ENCODE measurements at places on chromosomes 16 and 17.

DNA sequence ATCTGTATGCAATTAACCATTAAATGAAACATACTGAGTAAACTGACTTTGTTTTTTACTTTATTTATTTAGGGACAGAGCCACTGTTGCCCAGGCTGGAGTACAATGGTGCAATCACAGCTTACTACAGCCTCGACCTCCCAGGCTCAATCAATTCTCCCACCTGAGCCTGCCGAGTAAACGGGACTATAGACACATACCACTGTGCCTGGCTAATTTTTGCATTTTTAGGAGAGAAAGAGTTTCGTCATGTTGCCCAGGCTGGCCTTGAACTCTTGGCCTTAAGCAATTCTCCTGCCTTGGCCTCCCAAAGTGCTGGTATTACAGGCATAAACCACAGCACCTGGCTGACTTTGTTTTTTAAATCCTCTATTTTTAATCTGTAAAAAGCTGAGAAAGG is 42.6 kb downstream of the ANKFY1 start:
- no peak for DNase-seq

DNA sequence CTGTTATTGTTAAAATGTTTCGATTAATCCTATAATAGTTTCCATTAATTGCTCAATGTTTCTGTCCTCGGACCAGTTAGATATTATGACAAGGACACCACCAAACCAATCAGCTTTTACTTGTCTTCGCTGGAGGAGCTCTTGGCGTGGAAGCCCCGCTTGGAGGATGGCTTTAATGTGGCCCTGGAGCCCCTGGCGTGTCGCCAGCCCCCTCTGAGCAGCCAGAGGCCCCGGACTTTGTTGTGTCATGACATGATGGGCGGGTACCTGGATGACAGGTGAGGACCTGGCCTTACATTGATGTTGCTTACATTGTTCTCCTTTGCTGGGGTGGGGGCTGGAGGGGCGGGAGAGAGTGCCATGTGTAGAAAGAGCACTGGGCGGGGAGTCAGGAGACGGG is 3.0 kb downstream of the ENGASE start:
- no peak for DNase-seq

DNA sequence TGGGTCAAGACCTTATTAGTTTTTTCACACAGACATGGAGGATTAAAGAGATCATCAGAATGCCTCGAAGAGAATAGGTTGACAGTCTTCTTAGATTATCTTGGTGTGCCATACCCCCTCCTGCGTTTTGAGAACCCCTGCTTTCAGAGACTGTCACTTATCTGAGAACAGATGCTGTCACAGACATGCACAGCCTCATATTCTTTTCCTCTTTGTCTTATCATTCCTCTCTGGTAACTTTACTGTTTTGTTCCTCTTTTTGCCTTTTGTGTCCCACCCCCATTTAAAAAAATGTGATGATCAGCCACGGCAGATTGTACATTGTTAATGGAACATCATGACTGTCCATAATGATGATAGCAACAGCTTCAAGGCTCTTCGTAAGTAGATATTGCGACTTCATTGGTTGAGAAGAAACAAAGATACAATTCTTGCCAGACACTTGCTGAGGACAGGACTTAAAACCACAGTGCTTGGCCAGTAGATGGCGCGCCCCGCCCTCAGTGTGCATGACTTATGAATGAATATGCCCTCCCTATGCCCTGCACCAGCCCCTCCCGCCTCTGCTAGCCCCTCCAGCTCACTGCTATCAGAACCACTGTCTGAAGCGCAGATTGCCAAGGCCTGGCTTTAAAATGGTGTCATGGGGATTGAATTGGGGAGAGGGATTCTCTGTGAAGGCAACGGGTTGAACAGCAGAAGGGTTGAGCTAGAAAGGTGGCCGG is 2.6 kb upstream of the PITPNC1 start:
- peak; percentile 86 for DNase-seq

GRCh38 chr16:9124908-9125584 is 33.6 kb downstream of the HAPSTR1 start:
- no peak for DNase-seq

DNA sequence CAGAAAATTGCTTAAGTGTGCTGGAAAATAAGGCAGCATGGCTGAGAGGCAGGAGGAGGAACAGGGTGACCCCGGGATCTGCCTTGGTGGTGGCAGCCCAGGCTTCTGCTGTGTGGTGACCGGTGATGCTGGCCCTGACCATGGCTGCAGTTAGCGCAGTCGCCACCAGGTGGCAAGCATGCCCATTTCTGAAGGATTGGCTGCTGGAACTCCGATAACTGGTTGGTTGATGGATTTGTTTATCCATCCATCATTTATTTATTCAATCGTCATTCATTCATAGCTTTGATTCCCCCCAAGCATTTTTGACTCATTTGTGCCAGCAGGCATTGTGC is 29.1 kb upstream of the ITGA3 start:
- peak; percentile 88 for DNase-seq

DNA sequence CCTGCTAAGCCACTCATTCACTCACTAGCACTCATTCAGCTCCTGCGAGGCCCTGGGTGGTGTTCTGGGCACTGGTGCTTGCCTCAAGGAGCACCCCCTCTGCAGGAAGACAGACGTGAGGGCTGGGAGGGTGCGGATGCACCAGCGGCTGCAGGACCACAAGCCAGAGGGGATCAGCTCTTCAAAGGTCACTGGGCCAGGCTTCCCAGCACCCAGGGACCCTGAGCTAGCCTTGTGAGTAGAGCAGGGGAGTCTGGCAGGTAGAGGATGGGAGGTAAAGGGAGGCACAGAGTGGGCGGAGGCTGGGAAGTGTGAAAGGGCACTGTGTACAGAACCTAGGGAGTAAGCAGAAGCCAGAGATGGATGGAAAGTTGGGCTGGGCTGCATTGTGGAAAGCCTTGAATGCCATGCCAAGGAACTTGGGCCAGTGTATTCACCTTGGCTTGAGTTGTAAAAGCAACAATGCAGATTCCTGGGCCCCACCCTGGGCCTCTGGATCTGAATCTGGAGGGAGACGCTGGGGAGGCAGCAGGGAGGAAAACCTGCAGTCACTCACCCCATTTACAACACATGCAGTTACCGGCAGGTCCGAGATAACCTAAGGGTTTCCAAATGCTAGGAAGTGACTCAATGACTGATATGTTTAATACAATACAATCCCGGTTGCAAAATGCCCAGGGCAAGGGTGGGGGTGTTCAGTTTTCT is 1.7 kb downstream of the IL4R start:
- no peak for DNase-seq

DNA sequence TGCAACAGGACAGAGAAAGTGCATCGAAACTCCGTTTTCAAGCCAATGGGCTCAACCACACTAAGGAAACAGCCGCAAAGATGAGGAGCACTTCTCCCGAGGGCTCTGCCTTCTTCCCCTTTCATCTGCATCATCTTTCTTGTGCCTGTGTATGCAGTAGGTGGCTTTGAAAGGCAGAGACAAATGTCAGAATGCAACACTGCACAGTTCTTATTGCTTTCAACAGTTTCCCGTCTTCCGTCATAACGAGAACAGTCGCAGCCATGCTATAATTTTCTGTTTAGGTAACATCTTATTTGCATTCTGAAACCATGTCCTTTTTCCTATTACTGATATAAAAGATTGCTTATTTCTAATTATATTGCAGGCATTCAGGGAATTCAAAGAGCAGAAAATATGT is 205.2 kb downstream of the SLC39A11 start:
- no peak for DNase-seq

DNA sequence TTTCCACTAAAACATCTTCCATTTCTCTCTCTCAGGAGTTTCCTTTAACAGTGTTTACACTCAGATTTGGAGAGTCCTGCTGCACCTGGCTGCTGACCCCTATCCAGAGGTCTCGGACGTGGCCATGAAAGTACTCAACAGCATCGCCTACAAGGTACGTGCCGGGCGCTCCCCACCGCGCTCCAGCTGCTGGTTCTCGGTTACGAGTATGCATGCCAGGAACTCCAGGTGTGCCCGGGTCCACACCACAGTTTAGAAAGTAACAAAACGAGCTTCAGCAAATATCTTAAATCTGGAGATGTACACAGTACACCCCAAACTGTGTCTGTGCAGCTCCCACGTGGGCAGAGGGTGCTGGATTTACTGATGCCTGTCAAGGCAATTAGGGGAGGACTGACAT is 82.9 kb upstream of the CHMP6 start:
- DNase-seq = no peak

- no peak for DNase-seq
Measured at GRCh38 chr17:16439303-16439791, 24.0 kb downstream of the TRPV2 start.

GRCh38 chr17:63798572-63799106 is 24.7 kb downstream of the DDX42 start:
- no peak for DNase-seq

GRCh38 chr17:68446626-68447041 is 10.7 kb downstream of the WIPI1 start:
- no peak for DNase-seq

- DNase-seq = no peak
Measured at GRCh38 chr17:39629898-39630297, 3.1 kb downstream of the PPP1R1B start.

DNA sequence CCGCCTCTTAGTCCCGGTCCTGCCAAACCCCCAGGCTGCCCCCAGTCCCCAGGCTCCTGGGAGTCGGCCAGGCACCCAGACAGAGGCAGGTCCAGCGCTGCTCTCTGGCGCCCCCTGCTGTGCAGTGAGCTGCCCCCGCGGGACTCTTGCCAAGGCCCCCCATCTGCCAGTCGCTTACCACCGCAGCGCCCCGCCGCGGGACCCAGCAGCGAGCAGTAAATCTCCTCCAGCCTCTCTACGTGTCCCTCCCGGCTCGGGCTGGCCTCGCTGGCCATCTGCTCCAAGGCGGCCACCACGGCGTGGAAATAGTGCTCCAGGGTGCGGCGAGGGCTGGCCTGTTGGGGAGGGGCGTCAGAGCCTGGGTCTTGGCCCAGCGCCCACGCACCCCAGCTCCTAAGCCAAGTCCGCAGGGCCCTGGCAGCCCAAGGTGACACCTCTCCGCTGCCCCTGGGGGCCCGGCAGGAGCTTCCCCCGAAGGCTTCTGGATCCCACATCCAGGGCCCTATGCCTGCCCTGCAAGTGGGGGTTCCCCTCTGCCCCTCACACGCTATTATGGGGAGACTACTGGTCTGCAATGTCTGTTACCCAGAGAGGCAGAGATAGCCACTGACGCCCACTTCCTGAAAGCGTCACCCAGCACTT is 33.7 kb upstream of the MFSD6L start:
- DNase-seq = peak; percentile 72

- DNase-seq = no peak
Measured at GRCh38 chr17:80010283-80010858, 25.3 kb downstream of the TBC1D16 start.

DNA sequence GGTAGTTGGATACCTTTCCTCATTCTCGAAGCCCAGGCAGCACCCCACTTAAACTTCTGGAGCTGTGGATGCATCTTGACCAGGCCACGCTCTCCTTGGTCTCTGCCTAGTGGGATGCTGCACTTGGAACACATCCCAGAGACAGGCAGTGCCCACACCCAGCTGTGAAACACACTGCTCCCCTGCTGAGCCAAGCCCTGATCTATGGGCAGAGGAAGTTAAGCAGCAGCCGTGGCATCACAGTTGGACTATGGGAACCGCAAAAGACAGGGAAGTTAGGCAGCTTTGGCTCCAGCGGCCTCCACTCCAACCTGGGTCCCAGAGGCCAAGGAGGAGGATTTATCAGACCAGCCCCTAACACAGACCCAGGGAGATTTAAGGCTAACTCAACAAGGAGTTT is 284.8 kb upstream of the CCL2 start:
- DNase-seq = no peak

GRCh38 chr17:41734949-41735313 is 488 bp upstream of the HAP1 start:
- DNase-seq = no peak

- DNase-seq = no peak
Measured at GRCh38 chr16:27287887-27288286, 19.3 kb upstream of the NSMCE1 start.

- DNase-seq = peak; percentile 72
Measured at GRCh38 chr17:50037321-50038107, 18.4 kb upstream of the ITGA3 start.

- no peak for DNase-seq
Measured at GRCh38 chr17:81417049-81417878, 22.0 kb downstream of the BAHCC1 start.

DNA sequence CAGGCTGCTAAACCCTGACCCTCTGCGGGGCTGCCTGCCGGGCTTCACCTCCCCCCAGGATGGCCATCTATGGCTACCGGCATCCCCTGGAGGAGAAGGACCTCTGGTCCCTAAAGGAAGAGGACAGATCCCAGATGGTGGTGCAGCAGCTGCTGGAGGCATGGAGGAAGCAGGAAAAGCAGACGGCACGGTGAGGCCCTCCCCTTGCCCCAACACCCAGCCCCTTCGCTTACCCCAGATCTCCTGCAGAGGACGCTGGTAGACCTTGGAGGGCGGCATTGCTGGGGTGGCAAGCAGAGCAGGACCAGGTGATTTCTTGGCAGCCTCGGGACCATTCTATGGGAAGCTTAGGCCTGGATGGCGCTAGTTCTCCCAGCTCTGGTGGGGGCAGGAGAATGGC is 24.5 kb downstream of the ABCC3 start:
- DNase-seq = peak; percentile 50

DNA sequence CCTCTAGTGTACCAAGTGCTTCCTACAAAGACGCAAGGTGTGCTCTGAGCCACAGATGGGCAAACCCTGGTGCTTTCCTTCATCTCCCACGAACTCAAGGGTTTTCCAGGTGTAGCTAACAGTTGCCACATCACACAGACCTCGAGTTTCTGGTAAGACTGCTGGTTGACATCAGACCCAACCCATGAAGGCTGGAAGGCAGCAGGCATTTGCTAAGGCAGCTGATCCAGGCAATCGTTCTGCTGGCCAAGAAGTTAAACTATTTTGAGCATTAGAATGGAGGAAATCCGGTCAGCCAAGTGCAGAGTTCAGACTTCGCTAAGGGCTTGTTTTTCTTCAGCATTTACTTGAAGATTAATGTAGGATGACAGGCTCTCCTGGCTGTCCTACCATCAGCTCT is 11.5 kb downstream of the HAS3 start:
- DNase-seq = no peak

- no peak for DNase-seq
Measured at GRCh38 chr17:50767030-50767429, 288 bp downstream of the ANKRD40CL start.

- DNase-seq = no peak
Measured at GRCh38 chr16:14354561-14355351, 275.3 kb downstream of the PARN start.

DNA sequence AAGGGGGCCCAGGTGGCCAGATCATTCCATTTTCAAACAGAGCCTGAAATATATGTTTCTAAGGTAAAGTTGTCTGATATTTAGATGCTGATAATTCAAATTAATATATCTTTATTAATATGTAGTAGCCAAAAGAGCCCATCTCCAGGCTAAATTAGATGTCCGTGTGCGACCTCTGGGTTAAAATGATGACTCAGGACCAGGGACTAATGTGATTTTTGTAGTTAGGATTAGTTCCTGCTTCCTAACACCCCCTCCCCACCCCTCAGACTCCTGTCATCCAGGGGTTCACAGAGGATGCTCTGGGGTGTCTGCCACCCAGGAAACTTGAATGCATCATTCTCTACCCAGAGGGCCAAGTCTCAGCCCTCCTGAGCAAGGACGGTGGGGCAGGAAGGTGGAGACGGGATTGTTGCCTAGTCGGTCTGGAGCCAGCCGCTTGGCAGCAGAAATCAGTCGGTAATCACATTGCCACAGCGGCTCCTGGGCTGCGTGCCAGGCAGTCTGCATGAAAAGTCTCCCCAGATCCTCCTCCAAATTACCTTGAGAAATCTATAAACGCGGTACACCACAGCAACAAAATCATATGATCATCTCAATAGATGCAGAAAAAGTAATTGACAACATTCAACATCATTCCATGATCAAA is 29.8 kb downstream of the CNGB1 start:
- DNase-seq = no peak

Data from kidney (tissue), 22 donors.